ENCODE measurements at places on chromosomes 3 and 15. TPM values are rescaled to one million over a fixed set of nuclear protein-coding genes. Genes with fewer than 3 reads are reported as not detected.

DNA sequence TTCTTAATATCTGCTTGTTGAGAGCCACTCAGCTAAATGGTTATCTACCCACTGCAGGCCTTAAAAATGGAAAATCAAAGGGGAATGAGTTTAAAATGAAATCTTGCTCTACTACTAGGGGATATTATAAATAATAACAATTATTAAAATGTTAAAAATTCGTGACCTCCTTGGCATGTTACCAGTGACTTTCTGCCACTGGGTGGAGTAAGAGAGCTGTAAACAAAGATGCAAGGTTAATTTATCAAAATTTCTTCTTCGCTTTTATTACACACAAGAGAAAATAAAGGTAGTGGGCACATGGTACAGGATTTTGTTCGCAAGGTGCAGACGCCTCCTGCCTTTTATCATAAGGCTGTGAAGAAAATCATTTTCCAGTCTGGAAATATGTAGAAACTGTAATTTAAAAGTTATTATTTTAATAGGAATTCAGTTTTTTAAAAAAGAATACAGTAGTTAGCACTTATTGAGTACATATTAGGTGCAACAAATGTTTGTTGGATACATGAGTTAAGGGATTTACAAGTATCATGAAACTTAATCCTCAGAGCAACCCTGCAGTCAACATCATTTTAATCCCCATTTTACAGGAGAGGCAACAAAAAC, 272.6 kb downstream of the SUCLG2 start:
- DNase-seq = no peak

PAQR5 gene
- total RNA-seq = 0.07 TPM

GRCh38 chr3:70744536-70744935, 432.1 kb upstream of the MDFIC2 start:
- no peak for DNase-seq

GRCh38 chr3:8536096-8537056, 34.8 kb downstream of the LMCD1 start:
- DNase-seq = no peak

GRCh38 chr3:108298056-108298455, 1.7 kb downstream of the HHLA2 start:
- no peak for DNase-seq

DNA sequence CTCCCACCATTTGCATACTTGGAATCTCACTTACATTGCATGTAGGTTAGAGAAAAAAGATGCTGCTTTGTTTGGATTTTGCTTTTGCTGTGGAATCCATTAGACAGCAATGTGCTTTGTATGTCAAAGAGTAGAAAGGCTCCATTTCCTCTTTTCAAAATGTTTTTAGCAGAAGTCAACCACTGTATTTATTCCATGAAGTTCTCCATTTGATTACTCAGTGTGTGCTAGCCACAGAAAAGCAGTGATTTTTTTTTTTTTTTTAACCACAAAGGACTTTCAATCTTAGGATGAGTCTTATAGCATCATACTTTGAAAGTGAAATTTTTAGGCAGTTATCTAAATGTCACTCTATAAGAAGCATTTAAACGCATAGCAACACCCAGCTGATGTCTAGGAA, 285.0 kb upstream of the ADAMTS9 start:
- peak; percentile 32 for DNase-seq

GRCh38 chr15:63350178-63350621, 31.4 kb downstream of the CA12 start:
- no peak for DNase-seq

GRCh38 chr3:61250784-61251173, 473 bp downstream of the FHIT start:
- peak; percentile 17 for DNase-seq

- no peak for DNase-seq
Observed at GRCh38 chr3:157094751-157095480, 65.0 kb downstream of the CCNL1 start.

FGF7 gene
- not detected for total RNA-seq

ZNF860 gene
- total RNA-seq = 7.9 TPM

GRCh38 chr3:12370758-12371157, 81.9 kb downstream of the PPARG start:
- DNase-seq = no peak

DNA sequence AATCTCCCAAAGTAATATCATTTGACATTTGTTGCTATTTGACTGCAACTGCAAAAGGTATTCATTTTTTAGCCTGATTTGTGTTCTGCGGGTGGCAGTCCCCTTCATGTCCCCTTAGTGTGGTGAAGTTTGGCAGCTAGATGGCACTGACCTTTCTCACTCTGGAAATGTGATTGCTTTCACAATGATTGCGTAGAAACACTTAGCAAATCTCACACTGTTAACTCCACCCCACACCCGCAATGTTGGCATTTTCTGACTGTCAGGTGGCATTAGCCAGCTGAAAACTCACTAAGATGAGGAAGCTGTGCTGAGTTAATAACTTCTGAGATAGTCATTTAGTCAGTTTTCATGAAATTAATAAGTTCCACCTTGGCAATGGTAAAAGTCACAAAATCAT, 76.9 kb downstream of the TRIM69 start:
- DNase-seq = no peak

ABHD5 gene
- 24.9 TPM for total RNA-seq

EPHB3 gene
- 10.8 TPM for total RNA-seq

DNA sequence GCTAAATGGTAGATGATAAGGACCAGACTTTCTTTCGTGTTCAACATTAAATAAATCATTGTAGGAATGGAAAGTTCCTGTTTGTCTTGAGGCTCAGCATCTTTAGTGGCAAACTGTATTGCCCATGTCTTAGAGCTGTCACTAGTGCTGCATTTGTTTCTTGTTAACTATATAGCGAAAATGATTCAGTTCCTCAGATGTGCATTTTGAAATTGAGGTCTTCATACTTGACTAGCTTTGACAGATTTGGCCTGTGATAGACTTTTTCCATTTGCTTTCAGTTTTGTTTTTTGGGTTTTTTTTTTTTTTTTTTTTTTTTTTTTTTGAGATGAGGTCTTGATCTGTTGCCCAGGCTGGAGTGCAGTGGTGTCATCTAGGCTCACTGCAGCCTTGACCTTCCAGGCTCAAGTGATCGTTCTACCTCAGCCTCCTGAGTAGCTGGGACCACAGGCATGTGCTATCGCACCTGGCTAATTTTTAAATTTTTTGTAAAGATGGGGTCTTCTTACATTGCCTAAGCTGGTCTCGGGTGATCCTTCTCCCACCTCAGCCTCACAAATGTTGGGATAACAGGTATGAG, 9.5 kb upstream of the RPLP1 start:
- no peak for DNase-seq

DNA sequence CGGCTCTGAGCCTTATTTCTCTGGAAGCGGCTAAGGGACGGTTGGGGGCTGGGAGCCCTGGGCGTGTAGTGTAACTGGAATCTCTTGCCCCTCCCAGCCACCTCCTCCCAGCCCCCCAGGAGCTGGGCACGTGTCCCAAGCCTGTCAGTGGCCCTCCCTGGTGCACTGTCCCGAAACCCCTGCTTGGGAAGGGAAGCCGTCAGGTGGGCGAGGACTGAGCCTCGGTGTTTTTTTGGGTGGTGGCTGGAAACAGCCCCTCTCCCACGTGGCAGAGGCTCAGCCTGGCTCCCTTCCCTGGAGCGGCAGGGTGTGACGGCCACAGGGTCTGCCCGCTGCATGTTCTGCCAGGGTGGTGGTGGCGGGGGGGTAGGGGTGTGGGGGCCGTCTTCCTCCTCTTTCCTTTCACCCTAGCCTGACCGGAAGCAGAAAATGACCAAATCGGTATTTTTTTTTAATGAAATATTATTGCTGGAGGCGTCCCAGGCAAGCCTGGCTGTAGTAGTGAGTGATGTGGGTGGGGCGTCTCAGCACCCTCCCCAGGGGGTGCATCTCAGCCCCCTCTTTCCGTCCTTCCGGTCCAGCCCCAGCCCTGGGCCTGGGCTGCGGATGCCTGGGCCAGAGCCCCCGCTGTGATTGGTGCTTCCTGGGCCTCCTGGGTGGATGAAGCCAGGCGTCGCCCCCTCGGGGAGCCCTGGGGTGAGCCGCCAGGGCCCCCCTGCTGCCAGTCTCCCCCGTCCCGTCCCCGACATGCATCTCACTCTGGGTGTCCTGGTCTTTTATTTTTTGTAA, 58.8 kb upstream of the GOLGA8A start:
- DNase-seq = no peak

DNA sequence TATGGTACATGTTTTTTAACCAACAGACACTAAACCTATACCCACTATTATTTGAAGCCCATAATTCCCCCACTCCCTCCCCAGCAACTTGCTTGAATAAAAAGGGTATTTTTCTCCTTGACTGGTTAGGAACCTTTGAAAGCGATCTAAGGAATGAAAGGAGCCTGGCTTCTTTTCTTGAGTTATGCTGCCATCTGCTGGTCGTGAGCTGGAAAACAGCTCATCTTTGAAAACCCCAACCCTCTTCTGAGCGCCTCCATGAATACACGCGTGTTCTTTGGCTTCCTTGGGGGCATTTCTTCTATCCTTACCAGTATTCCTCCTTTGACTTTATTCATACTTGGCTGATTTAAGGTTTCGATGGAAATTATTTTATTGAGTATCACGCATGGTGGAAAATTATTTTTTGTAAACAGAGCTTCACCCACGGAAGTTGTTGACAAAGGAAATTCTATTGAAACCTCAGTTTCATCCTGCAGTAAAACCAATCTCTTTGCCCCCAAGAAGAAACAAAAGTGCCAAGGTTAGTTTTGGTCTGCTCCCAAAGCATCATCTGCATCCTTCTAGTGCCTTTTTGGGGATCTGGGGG, 171.6 kb downstream of the SV2B start:
- peak; percentile 46 for DNase-seq

GRCh38 chr15:79897380-79897678, 515 bp upstream of the MTHFS start:
- DNase-seq = peak; percentile 21

DNA sequence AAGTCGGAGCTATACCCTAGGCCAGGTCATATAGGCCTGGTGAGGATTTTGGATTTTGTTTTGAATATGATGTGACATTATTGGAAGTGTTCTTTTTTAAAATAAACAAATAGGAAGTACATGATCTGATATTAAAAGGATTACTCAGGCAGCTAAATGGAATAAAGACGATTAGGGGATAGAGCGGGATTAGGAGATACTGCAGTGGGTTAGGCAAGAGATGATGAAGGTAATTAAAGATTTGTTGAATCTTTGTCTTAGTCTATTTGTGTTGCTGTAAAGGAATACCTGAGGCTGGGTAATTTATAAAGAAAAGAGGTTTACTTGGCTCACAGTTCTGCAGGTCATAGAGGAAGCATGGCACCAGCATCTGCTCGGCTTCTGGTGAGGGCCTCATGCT, 21.3 kb downstream of the KIF15 start:
- DNase-seq = no peak

- no peak for DNase-seq
Observed at GRCh38 chr3:12825156-12825555, 16.2 kb downstream of the RPL32 start.

LRRC31 gene
- total RNA-seq = not detected

GRCh38 chr3:161854232-161854771, 357.7 kb downstream of the OTOL1 start:
- DNase-seq = peak; percentile 85

- no peak for DNase-seq
Observed at GRCh38 chr3:172581757-172582166, 58.5 kb upstream of the TNFSF10 start.

- DNase-seq = no peak
Observed at GRCh38 chr3:9957214-9957613, 5.0 kb upstream of the PRRT3 start.

ZPLD1 gene
- total RNA-seq = 0.46 TPM

DNA sequence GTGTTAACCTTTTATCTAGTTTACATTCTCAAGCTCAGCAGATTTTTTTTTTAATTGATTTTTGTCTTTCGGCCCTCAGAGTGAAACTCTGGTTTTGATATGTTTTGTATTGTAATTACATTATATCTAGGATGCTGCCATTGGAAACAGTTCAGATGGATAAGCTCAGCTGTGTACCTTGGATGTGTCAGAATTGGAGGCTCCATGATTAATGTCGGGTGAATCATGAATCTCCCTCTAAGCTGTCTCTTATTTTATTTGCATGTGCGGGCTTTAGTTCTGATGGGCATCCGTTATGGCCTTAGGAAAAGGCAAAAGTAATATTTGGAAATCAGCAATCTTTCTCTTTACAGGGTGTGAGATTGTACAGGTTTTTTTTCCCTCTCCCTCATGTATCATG, 4.2 kb downstream of the PTPRG start:
- DNase-seq = peak; percentile 45

GRCh38 chr15:79447060-79447459, 14.9 kb downstream of the MINAR1 start:
- DNase-seq = no peak

GRCh38 chr3:123757281-123757940, 126.7 kb downstream of the MYLK start:
- DNase-seq = no peak

- no peak for DNase-seq
Observed at GRCh38 chr3:18385706-18386105, 39.4 kb downstream of the SATB1 start.

- no peak for DNase-seq
Observed at GRCh38 chr15:92634671-92635201, 20.8 kb downstream of the FAM174B start.

DNA sequence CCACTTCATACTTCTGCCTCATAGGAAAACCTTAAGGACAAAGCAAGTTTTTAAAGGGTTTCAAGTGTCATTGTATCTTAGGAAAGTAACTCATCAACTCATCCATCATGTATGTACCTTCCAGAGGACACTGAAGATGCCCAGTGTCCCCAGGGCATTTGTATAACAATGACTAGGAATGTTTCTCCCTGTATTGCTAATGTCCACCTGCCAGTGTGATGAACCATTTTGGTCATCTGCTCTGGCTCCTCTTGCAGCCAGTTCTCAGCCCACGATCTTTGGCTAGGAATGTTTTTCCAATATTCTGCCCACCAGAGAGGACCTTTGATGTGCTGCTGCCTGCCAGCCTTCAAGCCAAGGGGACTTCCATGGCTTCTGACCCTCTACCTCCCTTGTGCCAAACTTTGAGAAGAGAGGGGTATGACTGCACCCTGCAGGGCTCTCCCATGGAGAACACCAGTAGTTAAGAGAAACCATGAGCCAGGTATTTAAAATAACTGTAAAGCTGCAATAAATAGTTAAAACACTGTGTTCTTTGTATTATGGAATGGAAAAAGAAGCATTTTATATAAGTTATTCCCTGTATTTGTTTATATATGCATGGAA, 11.4 kb downstream of the LMOD3 start:
- DNase-seq = no peak

PLSCR2 gene
- total RNA-seq = not detected

GRCh38 chr3:60301142-60301541, 950.1 kb downstream of the FHIT start:
- DNase-seq = peak; percentile 62

DNA sequence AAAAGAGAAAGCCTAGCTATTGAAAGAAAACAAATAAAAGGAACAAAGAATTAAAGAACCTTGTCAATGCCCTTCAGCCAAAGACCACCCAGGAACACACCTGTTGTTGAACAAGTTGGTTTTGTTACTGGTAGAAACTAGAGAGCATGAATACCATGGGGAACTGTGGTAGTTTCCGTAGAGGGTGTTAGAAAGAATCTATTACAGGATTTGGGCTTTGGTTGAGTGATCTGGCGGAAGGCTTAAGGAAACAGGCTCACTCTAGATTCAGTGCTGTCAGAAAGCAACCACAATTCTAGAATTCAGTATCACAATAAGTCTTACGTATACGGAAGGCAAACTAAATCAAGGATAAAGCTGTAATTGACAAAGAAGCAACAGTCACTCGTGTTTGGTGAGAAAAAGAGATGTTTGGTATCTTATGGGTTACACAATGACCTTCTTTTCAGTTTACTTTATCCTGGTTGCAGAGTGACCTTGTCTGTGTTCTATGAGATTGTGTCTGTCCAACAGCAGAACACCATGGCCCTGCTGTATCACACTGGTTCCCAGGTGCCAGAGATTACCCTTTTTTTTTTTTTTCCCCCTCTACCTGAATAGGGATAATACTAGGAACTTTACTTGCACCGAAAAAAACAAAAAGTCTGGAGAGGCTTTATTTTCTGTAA, 265.9 kb downstream of the SHQ1 start:
- no peak for DNase-seq
